Neural crest cell (in vitro differentiated cells): ENCODE measurements at places on chromosomes 1 and 21. TPM values are rescaled to one million over a fixed set of nuclear protein-coding genes. Genes with fewer than 3 reads are reported as not detected.

The VN1R5 gene
- total RNA-seq: not detected in 2 replicates

The BARHL2 gene
- total RNA-seq: not detected in 2 replicates

The FCRL5 gene
- not detected in 2 replicates for total RNA-seq

The TDRD5 gene
- not detected in 2 replicates for total RNA-seq

The THEM5 gene
- not detected in 2 replicates for total RNA-seq

The CFHR2 gene
- not detected in 2 replicates for total RNA-seq

The CACNA1S gene
- 0.07 TPM in 2 replicates for total RNA-seq

The PLXNA2 gene
- total RNA-seq: 35.0 and 37.7 TPM in 2 replicates

The PTGER3 gene
- total RNA-seq: not detected in 2 replicates

The ATP8B2 gene
- 44.2 and 48.0 TPM in 2 replicates for total RNA-seq

The KRTAP7-1 gene
- not detected in 2 replicates for total RNA-seq

The MIXL1 gene
- total RNA-seq: 0.37 and 0.41 TPM in 2 replicates

The CLDN19 gene
- 0.14 and 0.19 TPM in 2 replicates for total RNA-seq

The SAMSN1 gene
- not detected in 2 replicates for total RNA-seq

The TAL1 gene
- 0.11 and 0.21 TPM in 2 replicates for total RNA-seq

The CAMK2N1 gene
- total RNA-seq: 31.4 and 34.7 TPM in 2 replicates

The FLG2 gene
- not detected in 2 replicates for total RNA-seq

The KRTAP21-3 gene
- total RNA-seq: not detected in 2 replicates

The AGRN gene
- 192 and 203 TPM in 2 replicates for total RNA-seq

The RERE gene
- total RNA-seq: 107 and 122 TPM in 2 replicates

The EPHB2 gene
- 57.2 and 60.3 TPM in 2 replicates for total RNA-seq

The PTPRC gene
- total RNA-seq: not detected in 2 replicates

The TRAF3IP3 gene
- total RNA-seq: not detected in 2 replicates

The HAPLN2 gene
- total RNA-seq: 0.70 and 0.91 TPM in 2 replicates

The BEND5 gene
- 18.0 and 18.2 TPM in 2 replicates for total RNA-seq

The SLC37A1 gene
- 9.1 and 9.9 TPM in 2 replicates for total RNA-seq

The PADI6 gene
- not detected in 2 replicates for total RNA-seq

The TNFRSF9 gene
- 0.23 and 0.28 TPM in 2 replicates for total RNA-seq

The SYT14 gene
- 3.6 and 4.1 TPM in 2 replicates for total RNA-seq

The CFHR3 gene
- 0.82 and 0.86 TPM in 2 replicates for total RNA-seq

The CR2 gene
- total RNA-seq: not detected in 2 replicates

The IVL gene
- total RNA-seq: not detected in 2 replicates

The C1orf167 gene
- not detected in 2 replicates for total RNA-seq

The IQGAP3 gene
- total RNA-seq: 43.1 and 43.5 TPM in 2 replicates

The LPAR3 gene
- total RNA-seq: 1.2 and 1.3 TPM in 2 replicates

The ASCL5 gene
- total RNA-seq: not detected in 2 replicates

The HUNK gene
- total RNA-seq: 29.1 and 39.6 TPM in 2 replicates

The SOAT1 gene
- total RNA-seq: 44.8 and 46.7 TPM in 2 replicates

The UMODL1 gene
- not detected in 2 replicates for total RNA-seq

The ACOT11 gene
- 2.7 and 3.1 TPM in 2 replicates for total RNA-seq

The ADAMTS5 gene
- 0.34 and 0.40 TPM in 2 replicates for total RNA-seq

The AIRE gene
- total RNA-seq: not detected in 2 replicates
